ENCODE measurements at places on chromosomes 1 and 21.

GRCh38 chr21:43270800-43271301, 102.0 kb downstream of the CRYAA start:
- no peak for DNase-seq

DNA sequence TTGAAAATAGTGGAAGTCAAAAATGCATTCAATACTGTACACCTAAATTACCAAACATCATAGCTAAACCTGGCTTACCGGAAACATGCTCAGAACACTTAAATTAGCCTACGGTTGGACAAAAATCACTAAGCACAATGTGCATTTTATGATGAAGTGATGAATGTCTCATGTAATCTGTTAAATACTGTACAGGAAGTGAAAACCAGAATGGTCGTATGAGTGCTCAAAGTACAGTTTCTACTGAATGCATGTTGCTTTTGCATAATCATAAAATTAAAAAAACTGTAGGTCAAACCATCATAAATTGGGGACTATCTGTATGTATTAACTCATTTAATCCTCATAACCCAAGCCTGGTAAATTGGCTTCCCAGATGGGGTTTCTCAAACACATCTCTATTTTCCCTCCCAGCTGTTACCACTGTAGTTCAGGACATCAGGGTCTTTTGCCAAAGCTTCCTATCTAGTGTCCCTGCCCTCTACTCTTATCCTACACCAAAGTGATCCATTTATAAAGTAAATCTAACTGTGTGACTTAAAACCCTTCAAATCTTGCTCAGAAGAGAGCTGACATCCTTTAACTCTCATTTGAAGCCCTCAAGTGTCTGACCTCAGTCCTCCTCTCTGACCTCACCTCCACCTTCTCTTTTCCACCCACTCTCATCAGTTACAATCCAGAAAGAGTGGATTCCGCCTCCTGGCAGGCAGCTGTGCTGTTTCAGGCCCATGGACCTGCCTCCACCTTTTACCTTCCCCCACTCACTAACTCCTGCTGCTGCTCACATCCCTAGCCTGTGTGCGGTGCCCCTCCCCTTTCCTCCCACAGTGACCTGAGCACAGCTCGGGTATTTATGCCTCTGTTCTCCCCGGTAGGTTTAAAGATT, 356.4 kb upstream of the ST6GALNAC5 start:
- no peak for DNase-seq

DNA sequence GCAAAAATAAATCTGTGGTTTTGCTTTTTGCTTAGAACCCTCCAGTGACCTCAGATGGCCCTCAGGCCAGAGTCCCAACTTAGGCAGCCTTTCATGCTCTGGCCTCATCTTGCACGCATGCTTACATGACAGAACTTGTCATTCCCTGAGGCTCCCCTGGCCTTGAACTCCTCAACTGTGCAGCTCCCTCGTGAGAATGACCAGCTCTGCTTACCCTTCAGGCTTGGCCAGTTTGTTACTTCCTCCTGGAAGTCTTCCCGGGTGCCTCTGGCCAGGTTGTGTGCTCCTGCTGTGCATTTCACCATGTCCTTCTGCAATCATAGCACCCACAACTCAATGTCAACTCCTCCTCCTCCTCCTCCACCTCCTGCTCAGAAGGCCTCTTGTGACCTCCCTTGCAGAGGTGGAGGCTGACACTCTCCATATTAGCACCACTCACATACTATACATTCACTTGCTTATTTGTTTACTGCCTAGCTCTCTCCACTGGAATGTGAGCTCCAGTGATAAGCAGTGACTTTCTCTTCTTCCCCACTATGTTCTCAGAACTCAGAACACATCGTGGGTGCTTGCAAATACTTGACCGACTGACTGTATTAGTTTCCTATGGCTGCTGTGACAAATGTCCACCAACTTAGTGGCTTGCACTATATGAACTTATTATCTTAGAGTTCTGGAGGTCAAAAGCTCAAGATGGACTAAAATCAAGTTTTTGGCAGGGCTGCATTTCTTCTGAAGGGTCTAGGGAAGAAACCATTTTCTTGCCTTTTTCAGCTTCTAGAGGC, 41.9 kb downstream of the RCSD1 start:
- DNase-seq = no peak

GRCh38 chr1:243375596-243375995, 119.8 kb downstream of the SDCCAG8 start:
- no peak for DNase-seq

DNA sequence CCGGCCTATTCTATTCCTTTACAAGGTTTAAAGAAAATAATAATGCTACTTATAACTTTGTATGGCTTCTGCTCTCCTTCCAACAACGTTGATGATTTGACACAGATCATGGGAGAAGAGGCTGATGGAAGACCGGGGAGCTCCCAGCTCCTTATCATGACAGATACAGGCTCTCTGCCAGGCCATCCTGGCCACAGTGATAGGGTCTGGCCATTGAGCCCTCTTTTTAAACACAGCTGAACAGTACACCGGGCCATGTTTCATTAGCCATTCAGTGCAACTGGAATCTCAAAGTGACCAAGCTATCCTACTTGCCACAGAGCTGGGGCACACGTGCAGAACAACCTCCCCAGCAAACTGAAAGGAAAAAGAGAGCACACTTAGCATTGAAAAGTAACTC, 34.9 kb downstream of the DNAJC11 start:
- no peak for DNase-seq

GRCh38 chr1:47938520-47938919, 58.7 kb downstream of the TRABD2B start:
- no peak for DNase-seq

GRCh38 chr1:242440757-242441156, 83.7 kb downstream of the PLD5 start:
- DNase-seq = no peak

DNA sequence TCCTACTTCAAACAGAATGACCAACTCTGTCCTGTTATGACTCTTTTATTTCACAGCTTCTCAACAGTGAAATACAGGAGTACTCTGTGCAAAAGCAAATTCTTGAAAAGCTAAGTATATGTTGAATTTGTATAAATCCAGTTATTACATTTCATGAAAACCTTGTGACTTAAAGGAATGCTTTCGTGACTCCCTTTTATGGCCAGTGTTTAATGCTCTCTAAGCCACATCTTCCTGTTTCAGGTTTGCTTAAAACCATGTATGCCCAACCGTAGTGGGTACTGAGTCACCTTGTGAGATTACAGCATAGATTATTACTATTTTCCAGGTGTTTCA, 40.2 kb upstream of the KIF1B start:
- no peak for DNase-seq

- DNase-seq = no peak
Observed at GRCh38 chr21:46187814-46188213, 3.6 kb upstream of the SPATC1L start.

DNA sequence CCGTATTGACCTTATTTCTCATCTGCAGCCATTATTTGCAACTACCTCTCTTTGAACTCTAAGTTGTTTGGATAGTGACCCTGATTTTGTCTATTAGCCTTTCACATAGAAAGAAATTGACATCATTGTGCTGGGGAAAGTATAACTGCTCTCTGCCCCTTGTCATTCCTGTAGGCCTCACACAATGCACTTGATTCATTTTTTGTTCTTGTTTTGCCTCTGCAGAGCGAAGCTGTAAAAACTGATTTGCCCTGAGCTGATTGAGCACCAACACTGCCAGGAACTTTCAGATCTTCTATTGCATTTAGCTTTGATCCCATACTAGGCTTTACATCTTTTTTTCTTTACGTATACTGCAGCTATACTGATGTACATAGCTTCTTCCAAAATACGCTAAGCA, 167.2 kb upstream of the PTBP2 start:
- DNase-seq = no peak

GRCh38 chr1:248897412-248898337, 8.4 kb upstream of the PGBD2 start:
- no peak for DNase-seq

DNA sequence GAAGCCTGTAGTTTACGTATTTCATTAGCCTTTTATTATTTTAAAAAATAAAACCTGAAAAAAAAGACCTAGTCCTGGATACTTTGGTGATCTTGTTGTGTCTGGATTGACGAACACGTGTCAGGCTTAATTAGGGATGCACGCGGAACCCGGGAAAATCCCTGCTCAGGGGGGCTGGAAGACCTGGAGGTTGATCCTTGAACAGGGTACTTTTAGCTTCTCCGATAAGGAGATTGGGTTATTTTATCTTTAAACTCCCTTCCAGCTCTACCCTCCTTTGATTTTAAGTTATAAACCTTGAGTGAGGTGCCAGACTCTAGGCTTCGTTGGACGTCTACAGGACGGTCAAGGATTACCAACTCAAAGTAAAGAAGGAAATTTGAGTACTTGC, 552 bp upstream of the ZNF691 start:
- DNase-seq = peak; percentile 18

DNA sequence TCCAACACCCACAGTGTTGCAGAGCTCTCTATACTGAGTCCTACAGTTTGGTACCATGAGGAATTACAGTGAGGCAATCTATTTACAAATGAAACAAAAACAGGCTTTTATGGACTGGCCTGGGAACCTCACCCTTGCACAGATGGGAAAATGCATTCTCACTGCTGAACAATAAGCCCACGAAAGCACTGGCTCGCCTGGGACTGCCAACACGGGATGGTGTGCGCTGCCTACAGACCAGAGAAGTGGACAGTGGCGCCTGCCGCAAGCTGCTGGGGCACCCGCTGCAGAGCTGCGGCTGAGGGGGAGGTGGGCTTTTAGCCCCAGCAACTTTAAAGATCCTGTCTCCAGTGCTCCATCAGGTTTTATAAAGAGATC, 28.5 kb upstream of the ABCG1 start:
- DNase-seq = no peak

DNA sequence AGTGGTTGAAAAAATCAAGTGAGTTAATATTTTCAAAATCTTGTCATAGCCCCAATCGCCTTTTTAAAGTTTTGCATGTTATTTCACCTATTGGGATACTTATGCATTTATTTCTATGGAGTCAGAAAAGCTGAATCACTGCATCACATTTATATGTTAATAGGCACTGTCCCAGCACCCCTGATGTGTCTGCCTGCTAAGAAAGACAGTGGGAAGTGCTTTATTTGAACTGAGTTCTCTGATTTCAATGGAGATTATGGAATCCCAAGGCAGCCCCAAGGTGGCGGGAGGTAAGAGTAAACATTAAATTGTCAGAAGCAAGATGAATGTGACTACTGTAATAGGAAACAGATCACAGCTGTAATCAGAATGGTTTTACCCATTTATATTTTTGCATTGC, 2225.7 kb downstream of the NCAM2 start:
- peak; percentile 5 for DNase-seq

GRCh38 chr1:178133239-178133989, 39.5 kb downstream of the RASAL2 start:
- DNase-seq = no peak

- peak; percentile 29 for DNase-seq
Observed at GRCh38 chr1:1020415-1021009, 592 bp downstream of the AGRN start.

DNA sequence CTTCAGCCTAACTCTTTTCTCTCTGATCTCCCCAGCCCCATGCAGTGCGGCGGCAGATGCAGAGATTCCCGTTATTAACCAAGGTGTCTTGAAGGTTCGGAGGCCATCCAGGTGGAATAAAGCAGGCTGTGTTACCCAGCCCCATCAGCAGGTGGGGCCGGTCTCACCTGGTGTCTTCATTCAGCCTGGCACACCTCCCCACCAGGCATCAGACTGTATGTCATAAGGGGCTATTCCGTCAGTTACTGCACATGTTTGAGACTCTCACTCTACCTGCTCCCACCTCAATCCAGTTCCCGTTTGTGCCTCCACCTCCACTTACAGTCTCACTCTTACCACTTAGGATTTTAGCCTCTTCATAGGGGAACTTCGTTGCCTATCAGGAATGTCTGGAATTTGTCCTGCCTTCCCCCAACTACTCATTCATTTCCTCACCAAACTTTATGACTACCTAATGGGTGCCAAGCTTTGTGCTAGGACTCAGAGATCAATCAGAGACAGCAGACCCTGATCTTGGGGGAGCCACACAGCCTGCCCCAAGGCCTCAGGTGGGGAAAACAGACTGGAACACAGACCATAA, 170.2 kb downstream of the PLPP3 start:
- peak; percentile 9 for DNase-seq

DNA sequence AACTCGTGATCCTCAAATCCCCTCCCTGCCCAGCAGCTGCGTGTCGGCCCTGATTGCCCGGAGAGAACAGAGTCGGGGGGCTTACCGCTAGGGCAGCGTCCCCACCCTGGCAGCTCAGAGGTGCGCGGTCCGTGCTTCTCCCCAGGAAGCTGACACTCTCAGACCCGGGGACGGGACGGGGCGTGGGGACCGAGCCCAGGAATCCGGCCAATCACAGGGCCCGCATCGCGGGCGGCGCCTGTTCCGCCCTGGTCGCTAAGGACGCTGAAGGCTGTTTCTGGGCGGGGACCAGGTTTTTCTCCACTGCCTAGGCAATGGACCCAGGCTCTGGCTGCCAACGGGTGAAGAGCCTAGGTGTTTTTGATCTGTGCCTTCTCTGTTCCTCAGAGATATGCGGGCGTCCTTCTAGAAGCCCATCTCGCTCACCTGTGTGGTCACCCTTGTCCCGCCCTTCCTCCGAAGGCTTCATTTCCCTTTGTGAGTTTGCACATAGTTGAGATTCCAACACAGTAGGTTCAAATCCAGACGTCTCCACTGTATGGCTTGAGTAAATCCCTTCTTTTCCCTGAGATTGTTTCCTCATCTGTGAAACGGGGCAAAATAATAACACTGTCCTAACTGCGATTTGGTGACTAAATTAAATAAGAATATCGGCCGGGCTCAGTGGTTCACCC, at the start of gene C1orf87:
TSS of gene C1orf87 (minus strand) at position 166 of the 674 bp plus-strand sequence. CDS start 1,127 bp downstream, outside the sequence.
- DNase-seq = no peak

- peak; percentile 8 for DNase-seq
Observed at GRCh38 chr1:37764414-37764825, 500 bp downstream of the EPHA10 start.

GRCh38 chr1:202998836-202999750, 8.1 kb upstream of the TMEM183A start:
- peak; percentile 52 for DNase-seq

DNA sequence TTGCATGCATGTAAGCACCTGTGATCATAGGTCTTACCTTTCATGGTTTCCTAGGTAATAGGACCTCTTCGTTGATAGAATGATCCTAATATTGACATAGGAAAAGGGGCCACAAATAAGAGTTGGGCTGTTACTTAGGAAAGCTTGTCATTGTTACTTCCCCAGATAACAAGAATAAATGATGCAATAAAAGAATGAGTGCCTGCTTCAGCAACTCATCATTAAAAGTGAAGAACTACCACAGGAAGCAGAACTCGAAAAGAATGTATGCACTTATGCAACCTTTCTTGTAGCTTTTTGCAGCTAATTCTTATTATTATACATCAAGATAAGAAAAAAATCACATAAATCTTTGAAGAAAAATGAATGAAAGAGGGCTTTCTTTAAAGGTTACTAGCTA, 548.6 kb downstream of the LTN1 start:
- DNase-seq = no peak

Measured in NCI-H345 (cell line).